ENCODE measurements at places on chromosomes 11 and 22.

DNA sequence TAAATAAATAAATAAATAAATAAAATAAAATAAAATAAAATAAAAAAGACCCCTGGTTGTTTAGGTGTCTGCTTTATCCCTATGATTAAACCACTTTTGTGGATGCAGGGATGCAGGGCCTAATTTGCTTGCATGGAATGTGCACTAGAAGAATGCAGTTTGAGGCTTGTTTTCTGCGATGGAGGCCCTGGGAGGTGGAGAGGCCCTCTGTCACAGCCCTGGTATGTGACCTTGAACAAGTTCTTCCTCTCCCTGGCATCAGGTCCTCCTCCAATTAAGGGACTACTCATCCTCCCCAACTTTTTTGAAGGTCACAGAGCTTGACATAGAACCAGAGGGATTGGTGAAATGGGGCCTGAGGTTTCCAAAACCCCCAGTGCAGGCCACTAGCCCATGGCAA lies 22.7 kb downstream of the KCNJ4 start:
- DNase-seq = no peak
- no peak overlapping the region for H3K4me3 ChIP-seq
- H3K36me3 ChIP-seq = no peaks in the 10 kb centered on the region
- no peaks in the 10 kb centered on the region for H3K27me3 ChIP-seq
- no peaks in the 10 kb centered on the region for H3K4me1 ChIP-seq

GRCh38 chr11:95108159-95108611 lies 18.5 kb downstream of the ENDOD1 start:
- H3K27ac ChIP-seq = no peak overlapping the region
- no peak for DNase-seq
- no peak overlapping the region for H3K4me3 ChIP-seq
- H3K4me1 ChIP-seq = no peaks in the 10 kb centered on the region

GRCh38 chr11:18726040-18726439 lies at the start of gene IGSF22:
Gene IGSF22 (minus strand): TSS chr11:18726188. CDS start chr11:18724236, 1,952 bp downstream.
- H3K4me3 ChIP-seq = no peak within 1 kb of the TSS
- no peak for DNase-seq
- H3K36me3 ChIP-seq = no peaks in the 10 kb centered on the region
- H3K4me1 ChIP-seq = peaks cover 6% of the 10 kb centered on the region

GRCh38 chr22:46297151-46297812 lies 612 bp downstream of the GTSE1 start:
- H3K27ac ChIP-seq = peak overlapping the region; percentile 88
- peak; percentile 23 for DNase-seq
- H3K27me3 ChIP-seq = no peaks in the 10 kb centered on the region
- H3K4me1 ChIP-seq = peaks cover 73% of the 10 kb centered on the region
- H3K4me3 ChIP-seq = peak overlapping the region; percentile 82

GRCh38 chr11:38282718-38283117 lies 1684.7 kb upstream of the RAG2 start:
- H3K4me3 ChIP-seq = no peak overlapping the region
- H3K27me3 ChIP-seq = no peaks in the 10 kb centered on the region
- no peaks in the 10 kb centered on the region for H3K36me3 ChIP-seq
- H3K4me1 ChIP-seq = no peaks in the 10 kb centered on the region
- H3K27ac ChIP-seq = no peak overlapping the region

DNA sequence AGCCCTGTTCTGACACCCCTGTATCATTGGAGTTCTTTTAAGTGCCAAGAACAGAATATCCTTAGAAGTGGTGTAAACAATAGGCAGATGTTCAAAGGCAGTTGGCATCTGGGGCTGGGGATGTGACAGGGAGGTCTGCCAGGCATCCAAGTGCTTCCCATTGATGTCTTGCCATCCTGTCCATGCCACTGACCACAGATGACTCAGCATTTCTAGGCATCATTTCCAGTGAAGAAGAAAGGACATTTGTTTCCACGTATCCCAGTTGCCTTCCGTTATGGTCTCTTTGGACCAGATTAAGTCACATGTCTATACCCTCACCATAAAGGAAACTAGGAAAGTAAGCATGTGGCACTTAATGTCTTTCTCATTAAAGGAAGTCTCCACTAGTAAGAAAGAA lies 76.7 kb upstream of the BARX2 start:
- H3K36me3 ChIP-seq = no peaks in the 10 kb centered on the region
- no peaks in the 10 kb centered on the region for H3K27me3 ChIP-seq
- H3K4me3 ChIP-seq = no peak overlapping the region
- DNase-seq = no peak

Measured in activated CD4-positive, alpha-beta T cell treated with anti-CD3 and anti-CD28 coated beads, Interleukin-2, amount 10 ng/mL, durations not matched to agents 7 days and 5 days (primary cell).